Fibroblast of the aortic adventitia (primary cell): ENCODE measurements at places on chromosomes 13 and 19. TPM values are rescaled to one million over a fixed set of nuclear protein-coding genes. Genes with fewer than 3 reads are reported as not detected.

The C1QTNF9B gene
- not detected in 2 replicates for total RNA-seq

The PCDH9 gene
- 5.0 and 19.0 TPM in 2 replicates for total RNA-seq

The KLK5 gene
- total RNA-seq, result 0.99 TPM in 1 of 2 replicates, not detected in the other

The CASP14 gene
- total RNA-seq, result not detected in 2 replicates

The RELB gene
- 3.4 and 5.9 TPM in 2 replicates for total RNA-seq

The S1PR4 gene
- not detected in 2 replicates for total RNA-seq

The ZNF260 gene
- total RNA-seq, result 9.0 and 23.9 TPM in 2 replicates

The PRTN3 gene
- total RNA-seq, result not detected in 2 replicates

The GRK1 gene
- not detected in 2 replicates for total RNA-seq

The VSTM1 gene
- not detected in 2 replicates for total RNA-seq

The ANGPTL8 gene
- total RNA-seq, result not detected in 2 replicates

The DACH1 gene
- 0.08 and 0.09 TPM in 2 replicates for total RNA-seq

The IFNL3 gene
- not detected in 2 replicates for total RNA-seq

The PNMA8C gene
- total RNA-seq, result not detected in 2 replicates

The LSR gene
- 0.54 TPM in 1 of 2 replicates, not detected in the other for total RNA-seq

The RUBCNL gene
- total RNA-seq, result 0.16 and 4.6 TPM in 2 replicates

The KIR2DL4 gene
- total RNA-seq, result not detected in 2 replicates

The CATSPERD gene
- not detected in 2 replicates for total RNA-seq

DNA sequence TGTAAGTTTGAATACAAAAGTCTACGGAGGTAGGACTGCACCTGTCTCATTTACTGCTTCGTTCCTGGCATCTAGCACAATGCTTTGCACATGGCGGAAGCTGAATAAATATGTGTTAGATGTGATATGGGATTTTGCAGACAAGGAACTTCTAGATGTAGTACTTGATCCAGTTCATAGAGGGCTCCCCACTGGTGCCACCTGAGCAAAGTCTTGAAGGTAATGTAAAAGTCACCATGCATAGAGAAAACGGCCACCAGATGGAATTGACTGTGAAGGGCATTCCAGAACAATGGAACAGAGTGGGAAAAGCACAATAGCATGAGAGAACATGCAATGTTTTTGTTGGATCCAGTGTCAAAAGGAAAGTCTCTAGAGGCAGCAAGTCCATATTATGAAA is 209.3 kb downstream of the HS6ST3 start:
- DNase-seq, result no peak

- DNase-seq, result no peak
These were observed 25.3 kb downstream of the CILP2 start for GRCh38 chr19:19563348-19563848.

- DNase-seq, result no peak
These were observed 20.0 kb downstream of the CNFN start for GRCh38 chr19:42370068-42370520.

GRCh38 chr13:70173598-70173959 is 65.3 kb upstream of the KLHL1 start:
- DNase-seq, result no peak

DNA sequence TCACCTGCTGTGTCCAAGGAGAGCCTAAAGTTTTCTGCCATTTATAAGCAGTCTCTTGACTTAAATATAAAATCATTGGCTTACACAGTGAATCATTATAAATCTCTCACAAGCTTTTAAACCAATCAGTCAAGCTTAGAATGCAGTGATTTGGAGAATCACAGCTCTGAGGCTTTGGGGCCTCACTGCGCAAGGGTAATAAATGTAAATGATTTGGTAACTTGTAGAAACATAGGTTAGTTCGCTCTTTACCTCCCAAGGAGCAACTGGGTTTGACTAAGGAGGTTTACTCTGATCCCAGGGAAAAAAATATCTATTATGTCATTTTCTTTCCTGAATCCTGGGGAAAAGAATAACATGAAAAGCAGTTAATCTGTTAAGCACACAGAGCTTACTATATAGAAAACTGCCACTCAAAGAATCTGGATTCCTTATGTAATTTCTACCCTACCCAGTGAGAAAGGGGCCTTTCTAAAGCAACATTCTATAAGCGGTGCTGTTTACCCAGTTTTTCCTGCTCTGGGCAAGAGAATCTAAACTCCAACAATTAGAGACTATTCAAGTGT is 128.2 kb downstream of the MZT1 start:
- DNase-seq, result no peak

GRCh38 chr13:59111751-59112171 is 1052.0 kb downstream of the DIAPH3 start:
- DNase-seq, result peak; percentile 74

DNA sequence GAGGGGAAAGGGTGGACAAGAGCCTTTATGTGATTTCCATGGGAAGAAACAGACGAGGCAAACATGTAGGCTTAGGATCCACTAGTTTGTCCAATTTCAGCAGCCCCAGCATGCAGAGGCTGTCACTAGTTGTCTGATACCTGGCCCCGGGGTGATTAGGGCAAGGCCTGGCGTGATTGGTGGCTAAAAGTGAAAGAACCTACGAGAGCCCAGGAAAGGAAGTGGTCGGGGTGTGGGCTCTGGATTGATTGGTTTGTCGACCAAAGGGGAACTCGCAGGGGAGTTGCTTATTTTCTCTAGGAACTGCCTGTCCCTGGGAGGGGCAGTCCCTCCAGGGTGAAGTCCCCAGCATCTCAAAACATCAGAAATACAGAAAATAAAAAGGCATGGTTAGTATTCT is 64.2 kb upstream of the UQCRFS1 start:
- peak; percentile 6 for DNase-seq

GRCh38 chr13:46684287-46685001 is 112.5 kb downstream of the ESD start:
- no peak for DNase-seq

DNA sequence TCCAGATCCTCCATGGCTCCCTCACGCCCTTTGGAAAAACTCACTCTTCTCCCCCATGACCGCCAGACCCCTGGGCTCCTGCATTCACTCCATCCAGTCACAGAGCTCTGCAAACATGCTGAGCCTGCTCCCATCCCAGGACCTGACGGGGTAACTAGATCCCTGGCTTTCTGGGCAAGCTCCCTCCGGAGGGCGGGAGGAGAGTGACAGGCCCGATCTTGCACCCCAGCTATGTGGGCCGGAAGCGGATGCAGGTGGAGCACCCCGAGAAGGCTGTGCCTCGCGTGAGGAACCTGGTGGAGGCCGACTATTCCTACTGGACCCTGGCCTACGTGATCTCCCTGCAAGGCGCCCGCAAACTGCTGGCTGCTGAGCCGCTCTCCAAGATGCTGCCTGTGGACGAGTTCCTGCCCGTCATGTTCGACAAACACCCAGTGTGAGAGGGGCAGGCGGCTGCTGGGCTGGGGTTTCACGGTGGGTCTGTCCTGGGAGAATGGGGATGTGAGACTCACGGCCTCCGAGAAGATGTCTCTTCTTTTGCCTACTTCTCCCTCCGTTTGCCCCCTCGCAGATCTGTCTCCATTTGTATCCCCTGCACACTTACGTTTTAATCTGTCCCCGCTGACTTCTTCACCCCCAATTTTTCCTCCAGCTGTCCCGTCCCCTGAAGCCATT is 25.2 kb downstream of the COLGALT1 start:
- DNase-seq, result no peak

- DNase-seq, result peak; percentile 68
These were observed 73.0 kb upstream of the MAB21L1 start for GRCh38 chr13:35549481-35549880.

- DNase-seq, result no peak
These were observed 1.4 kb downstream of the LHFPL6 start for GRCh38 chr13:39601636-39602035.

DNA sequence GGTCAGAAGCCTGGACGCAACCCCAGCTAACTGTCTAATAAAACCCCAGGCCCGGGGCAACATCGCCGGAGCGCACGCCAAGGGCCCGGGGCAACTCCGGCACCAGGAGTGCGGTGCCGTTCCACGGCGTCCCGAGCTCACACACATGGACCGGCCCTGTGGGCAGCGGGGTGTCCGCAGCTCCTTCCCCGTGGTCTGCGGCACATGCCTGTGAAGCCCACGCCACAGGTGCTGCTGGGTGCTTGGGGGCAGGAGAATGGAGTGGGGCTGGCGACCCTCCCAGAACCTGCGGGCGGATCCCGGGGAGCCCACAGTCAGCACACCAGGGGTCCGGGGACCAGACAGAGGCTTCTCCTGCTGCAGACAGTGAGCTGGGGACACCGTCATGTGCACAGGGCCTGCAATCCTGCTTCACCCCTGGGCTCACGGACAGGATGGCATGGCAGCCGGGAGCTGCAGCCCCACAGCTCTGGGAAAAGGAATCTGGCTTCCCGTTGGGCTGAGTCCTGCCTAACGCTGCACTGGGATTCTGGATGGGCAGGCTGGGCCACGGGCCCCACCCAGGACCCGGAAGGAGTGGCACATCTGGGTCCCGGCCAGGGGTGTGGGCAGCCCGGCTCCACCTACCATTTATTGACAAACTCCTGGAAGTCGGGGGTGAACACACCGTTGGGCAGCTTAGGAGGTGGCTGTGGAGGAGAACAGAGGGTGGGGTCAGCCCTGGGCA is 28.2 kb upstream of the ZBTB7A start:
- no peak for DNase-seq

- DNase-seq, result peak; percentile 71
These were observed 324.0 kb downstream of the FOXO1 start for GRCh38 chr13:40342461-40342860.

- DNase-seq, result no peak
These were observed 4.9 kb downstream of the UHRF1 start for GRCh38 chr19:4913996-4914735.

DNA sequence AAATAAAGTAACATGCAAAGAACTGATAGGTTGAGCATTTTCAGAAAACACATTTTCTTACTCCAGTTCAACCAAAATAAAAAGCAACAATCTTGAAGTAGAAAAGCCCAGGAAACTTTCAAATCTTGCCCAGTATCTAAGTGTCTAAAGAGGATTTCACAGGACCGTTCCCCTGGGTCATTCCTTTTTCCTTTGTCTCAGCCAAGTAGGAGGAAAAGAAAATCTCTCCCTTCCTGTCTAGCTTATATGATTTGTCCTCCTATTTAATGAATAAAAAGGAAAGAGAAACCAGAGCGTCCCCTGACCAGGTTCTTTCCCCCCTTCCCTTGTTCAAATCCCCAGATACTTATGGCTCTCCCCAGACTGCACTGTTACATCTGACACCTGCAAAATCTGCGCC is 248.0 kb downstream of the KCTD12 start:
- DNase-seq, result no peak

- DNase-seq, result peak; percentile 40
These were observed at the start of gene ZNF382 for GRCh38 chr19:36605101-36605876. Gene ZNF382 (plus strand): TSS chr19:36605313. CDS start chr19:36609915, 4,602 bp downstream.

DNA sequence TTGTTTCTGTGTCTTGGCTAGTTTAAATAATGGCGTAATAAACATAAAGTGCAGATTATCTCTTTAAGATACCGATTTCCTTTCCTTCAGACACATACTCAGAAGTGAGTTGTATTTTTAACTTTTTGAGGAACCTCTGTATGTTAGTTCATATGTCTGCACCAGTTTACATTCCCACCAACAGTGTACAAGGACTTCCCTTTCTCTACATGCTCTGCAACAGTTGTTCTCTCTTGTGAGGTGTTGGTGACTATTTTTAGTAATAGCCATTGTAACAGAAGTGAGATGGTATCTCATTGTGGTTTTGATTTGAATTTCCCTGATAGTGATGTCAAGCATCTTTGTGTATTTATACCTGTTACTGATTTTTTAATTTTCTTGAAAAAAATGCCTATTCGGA is 418.6 kb downstream of the UQCRFS1 start:
- DNase-seq, result no peak

- no peak for DNase-seq
These were observed 131.3 kb downstream of the SLC7A1 start for GRCh38 chr13:29464105-29464679.

GRCh38 chr13:40789275-40790153 is at the start of gene SLC25A15:
Gene SLC25A15 (plus strand): TSS chr13:40789611. CDS start chr13:40793227, 3,616 bp downstream.
- DNase-seq, result peak; percentile 70

DNA sequence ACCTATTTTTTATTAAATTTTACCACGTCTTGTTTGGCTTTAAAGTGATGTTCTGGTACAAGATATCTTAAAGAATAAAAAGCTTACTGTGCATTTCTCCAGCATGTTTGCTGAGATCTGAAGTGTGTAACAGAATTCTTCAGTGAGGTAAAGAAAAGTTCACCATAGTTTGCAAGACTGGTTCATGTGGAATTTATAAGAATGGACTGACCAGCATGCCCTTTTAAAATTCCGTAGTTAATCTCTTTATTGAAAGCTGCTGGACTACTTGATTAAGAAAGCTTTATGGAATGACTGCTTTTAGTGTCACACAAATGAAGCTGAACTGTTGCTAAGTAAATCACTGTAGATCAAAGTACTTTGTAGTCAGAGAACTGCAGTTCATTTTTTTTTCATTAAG is 119.2 kb downstream of the GPC6 start:
- no peak for DNase-seq

- no peak for DNase-seq
These were observed 96.8 kb upstream of the CSNK1A1L start for GRCh38 chr13:37202264-37202663.

DNA sequence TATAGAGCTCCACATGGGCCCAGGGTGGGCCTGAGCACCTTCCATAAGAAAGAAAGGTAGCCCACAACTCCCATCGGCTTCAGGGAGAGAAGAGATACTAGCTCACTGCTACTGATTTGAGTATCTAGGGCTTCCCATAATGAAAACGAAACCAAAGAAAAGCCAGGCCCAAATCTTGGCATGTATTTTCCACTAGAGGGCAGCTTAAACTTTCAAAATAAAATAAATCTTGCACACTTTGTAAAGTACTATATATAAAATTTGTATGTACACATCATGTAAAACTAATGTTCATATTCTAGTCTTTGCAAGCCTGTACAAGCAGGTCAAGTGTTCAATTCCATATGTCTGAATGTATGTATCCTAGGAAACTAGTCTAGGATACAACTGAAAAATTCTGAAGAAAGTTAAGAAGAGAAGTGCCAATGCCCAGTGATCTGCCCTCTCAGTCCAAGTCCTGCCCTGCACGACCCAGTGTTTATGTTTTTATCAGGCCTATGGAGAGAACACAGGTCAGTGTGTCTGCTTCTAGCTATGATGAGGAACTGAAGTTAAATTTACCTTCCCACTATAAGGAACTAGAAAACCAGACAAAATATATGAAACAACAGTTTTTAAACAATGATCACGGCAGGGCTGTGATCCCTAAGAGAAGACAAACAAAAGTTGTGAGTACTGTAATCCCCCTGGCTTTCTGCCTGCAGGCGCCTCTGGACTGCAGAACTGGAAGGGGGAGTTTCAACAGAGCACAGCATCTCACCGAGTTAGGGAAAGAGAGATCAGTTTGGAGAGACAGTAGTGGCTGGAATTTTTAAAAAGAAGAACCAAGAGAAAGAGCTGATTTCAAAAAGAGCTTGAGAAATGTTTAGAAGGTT is 475.7 kb downstream of the UQCRFS1 start:
- peak; percentile 79 for DNase-seq
